Left lobe of liver (tissue), 2 donors: ENCODE measurements at places on chromosomes 6 and 20.

GRCh38 chr20:46362921-46363867 lies 43.2 kb downstream of the ELMO2 start:
- no peak for DNase-seq

GRCh38 chr6:106100755-106101154 lies 14.6 kb downstream of the PRDM1 start:
- DNase-seq: no peak

GRCh38 chr6:102488729-102489128 lies 1095.2 kb downstream of the GRIK2 start:
- no peak for DNase-seq

DNA sequence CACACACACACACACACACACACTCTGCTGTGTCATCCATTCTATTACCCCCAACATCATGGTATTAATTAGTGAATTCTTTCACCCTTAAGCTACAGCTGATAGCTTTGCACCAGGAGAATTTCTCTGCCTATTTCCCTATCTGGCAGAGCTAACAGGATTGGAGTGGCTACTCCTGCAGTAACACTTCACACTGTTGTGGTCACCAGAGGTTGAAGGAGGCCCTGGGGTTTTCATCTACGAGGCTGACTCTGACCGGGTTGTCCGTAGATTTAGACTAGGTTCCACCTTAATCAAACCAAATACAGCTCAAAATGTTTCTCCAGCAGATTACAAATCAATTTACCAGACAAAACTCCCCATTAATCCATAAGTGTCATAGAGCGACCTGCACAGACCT lies 69.2 kb upstream of the RIPOR2 start:
- no peak for DNase-seq

DNA sequence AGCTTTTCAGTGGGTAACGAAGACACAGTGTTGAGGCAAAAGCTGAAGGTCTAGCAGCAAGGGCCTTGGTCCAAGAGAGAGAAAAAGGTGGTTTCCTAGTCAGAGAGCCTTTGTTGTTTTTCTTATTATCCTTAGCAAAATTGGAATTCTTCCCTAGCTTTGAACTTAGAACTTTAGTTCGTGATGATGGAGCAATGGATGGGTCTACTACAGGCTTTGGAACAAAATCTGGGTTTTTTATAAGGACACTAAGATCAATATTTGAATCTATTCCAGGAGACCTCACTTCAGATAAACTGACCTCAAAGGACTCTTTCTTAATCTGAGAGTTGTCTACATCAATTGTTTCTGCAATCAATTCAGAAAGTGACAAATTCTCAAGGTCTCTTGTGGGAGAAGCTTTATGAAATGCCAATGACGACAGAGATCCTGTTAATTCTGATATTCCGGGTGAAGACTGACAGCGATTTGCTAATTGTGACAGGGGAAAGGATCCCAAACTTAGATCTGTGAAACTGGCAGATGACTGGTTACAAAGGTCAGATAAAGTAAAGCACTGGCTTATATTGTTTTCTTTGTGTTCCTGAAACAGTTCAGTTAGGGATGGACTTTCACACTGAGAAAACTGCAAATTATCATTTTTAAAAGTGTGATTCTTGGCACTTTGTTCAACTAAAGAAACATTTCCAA lies 17.7 kb downstream of the HBS1L start:
- no peak for DNase-seq

DNA sequence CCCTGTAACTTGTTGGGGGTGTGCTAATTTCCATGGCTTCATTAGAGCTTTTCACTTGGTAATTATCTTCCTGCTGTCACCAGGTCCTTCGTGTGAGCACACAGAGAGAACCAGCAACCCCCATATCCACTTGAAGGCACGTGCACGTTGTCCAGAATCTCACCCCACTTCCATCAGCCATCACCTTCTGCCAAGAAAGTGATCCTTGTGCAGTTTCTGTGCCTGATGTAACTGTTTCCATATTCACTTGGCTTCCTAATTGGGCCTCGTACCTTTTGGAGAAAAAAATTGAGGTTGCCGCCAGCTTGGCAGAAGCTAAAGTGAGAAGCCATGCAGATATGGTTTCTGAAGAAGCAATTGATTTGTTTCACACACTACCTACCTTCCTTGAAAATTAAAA lies 153.7 kb upstream of the TSHZ2 start:
- DNase-seq: no peak

- DNase-seq: no peak
Observed at GRCh38 chr6:155894758-155895157, 439.1 kb upstream of the NOX3 start.

DNA sequence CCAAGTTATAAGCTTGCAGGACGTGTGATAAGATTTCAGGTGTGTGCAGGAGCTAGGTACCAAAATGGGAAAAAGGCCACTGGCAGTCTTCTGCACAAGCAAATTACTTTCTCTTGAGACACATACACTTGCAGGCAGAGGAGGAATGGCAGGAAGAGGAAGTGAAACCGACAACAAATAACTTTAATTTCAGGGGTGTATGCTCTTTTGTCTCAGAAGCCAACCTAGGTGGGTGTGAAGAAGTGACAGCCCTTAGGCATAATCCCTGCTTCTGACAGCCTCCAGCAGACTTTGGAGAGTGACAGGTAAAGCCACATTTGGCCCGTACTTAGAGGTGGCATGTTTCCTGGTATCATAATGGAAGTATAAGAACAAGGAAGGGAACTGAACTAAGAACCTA lies 118.8 kb upstream of the TRAF3IP2 start:
- no peak for DNase-seq

GRCh38 chr20:21571841-21572690 lies 58.2 kb upstream of the NKX2-2 start:
- peak; percentile 49 for DNase-seq

GRCh38 chr6:2793534-2794151 lies 28.4 kb downstream of the WRNIP1 start:
- DNase-seq: no peak
